Sciatic nerve (tissue), 2 donors: ENCODE measurements at places on chromosomes 1 and 21. TPM values are rescaled to one million over a fixed set of nuclear protein-coding genes. Genes with fewer than 3 reads are reported as not detected.
A peak's percentile ranks its signal among the peaks of the same experiment; 100 is the strongest.

AMY1C gene
- total RNA-seq = not detected

- no peak for DNase-seq
These were observed 26.8 kb downstream of the EIF4G3 start for GRCh38 chr1:21149855-21150432.

- no peak for DNase-seq
These were observed 33.3 kb downstream of the LAMB3 start for GRCh38 chr1:209618756-209619420.

CRNN gene
- total RNA-seq = not detected

GPR25 gene
- not detected for total RNA-seq

GRCh38 chr1:43220905-43221778, 48.6 kb upstream of the TMEM125 start:
- no peak for DNase-seq

CNIH3 gene
- total RNA-seq = 6.7 TPM

- DNase-seq = no peak
These were observed 6.8 kb upstream of the PSMG1 start for GRCh38 chr21:39189857-39190604.

DNA sequence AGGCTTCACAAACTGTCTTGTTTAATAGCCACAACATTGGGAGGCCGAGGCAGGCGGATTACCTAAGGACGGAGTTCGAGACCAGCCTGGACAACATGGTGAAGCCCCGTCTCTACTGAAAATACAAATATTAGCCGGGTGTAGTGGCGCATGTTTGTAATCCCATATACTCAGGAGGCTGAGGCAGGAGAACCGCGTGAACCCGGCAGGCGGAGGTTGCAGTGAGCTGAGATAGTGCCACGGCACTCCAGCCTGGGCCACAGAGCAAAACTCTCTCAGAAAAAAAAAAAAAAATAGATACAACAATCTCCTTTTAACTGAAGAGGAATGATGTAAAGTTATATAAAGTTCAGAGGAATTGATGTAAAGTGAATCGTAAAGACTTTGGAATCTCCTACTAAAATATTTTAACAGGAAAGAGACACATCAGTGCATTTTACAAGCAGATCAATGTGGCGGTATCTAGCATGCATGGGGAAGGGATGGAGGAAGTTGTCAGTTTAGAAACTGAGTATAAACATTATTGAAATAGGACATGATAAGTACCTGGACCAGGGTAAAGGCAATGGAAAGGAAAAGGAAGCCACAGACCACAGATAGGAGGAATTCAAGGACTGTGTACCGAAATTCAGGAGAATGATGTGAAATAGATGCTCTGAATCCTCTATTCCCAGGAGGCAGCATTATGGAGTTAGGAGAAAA, 41.5 kb downstream of the PTPRC start:
- no peak for DNase-seq

GRCh38 chr1:55195521-55196233, 19.5 kb downstream of the USP24 start:
- no peak for DNase-seq

- no peak for DNase-seq
These were observed 6.9 kb upstream of the ANKRD35 start for GRCh38 chr1:145892486-145893087.

DNA sequence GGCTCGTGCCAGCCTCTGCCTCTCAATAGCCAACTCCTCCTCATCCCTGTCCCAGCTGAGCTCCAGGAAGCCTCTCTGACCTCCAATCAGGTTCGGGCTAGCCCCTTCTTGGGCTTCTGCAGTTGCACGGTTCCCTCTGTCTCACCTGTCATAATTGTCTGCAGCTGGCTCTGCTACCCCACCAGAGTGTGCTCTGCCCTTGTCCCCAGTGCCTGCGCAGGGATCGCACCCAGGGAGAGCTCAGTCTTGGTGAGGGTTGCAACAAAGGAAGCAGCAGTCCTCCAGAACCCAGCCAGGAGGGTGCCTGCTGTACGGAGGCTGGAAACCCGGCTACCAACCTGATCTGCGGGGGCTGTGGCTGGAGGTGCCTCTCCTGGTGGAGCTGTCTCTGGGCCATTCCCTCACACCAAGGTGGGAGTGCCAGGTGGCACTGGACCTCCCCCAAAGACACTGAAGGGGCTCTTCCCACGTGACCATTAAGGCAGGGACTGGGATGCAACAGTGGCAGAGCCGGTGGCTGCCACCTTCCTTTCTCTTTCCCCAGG, 63.5 kb upstream of the DMRTB1 start:
- DNase-seq = peak; percentile 40

DCST1 gene
- total RNA-seq = 0.31 TPM

DNA sequence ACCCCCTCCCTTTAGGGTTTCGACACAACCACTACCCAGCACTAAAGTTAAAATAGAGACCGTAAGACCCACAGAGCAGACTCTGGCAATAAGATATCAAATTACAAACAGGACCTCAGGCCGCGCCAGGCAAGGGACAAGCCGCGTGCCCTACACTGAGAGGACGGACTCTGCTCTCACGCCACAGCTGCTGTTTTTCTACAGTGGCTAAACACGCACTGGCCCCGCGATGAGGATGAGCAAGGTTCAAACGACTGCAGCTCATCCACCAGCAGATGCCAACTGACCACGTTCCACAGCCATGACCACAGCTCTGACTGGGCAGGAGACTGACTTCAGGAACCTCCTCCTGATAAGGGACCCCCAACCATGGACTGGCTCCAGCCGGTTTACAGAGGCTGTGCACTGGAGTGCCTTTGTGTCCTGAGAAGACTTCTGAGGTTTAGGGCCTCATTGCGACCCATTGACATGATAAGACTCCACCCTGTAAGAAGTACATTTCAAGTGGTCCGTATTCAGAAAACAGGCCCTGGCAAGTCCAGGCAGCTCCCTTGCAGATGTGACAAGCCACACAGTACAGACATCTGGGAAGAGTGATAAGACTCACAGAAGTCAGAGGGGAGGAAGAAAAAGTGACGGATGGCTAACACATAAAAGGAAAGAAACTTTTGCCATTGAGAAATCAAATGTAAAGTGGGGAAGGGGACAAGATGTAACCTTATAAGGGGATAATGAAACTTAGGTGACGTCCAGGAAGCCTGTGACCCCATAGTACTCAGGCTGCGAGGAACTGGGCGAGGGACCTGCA, 1.5 kb upstream of the KRTAP10-6 start:
- no peak for DNase-seq

RORC gene
- 0.45 TPM for total RNA-seq

- no peak for DNase-seq
These were observed 155.8 kb upstream of the KAZN start for GRCh38 chr1:14442669-14443068.

PCAT6 gene
- total RNA-seq = 1.2 TPM

DNA sequence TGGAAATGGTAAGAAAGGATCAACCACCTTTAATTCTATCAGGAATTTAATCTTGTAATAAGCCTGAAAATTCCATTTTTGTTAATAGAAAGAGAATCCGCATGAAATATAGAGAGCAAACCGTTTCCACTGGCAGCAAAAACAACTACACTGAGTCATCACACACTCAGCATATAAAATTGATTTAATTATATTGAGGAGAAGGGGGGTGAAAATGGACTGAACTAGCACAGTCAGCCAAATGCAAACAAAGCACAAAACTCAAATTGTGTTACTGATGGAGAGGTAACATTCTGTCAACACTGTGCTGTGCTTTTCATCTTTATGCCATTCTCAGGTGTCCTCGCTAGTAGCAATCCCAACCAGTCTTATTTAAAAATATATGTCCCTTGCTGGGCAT, 1583.9 kb downstream of the MRPL39 start:
- no peak for DNase-seq
